ENCODE measurements at places on chromosomes 7 and 10.

DNA sequence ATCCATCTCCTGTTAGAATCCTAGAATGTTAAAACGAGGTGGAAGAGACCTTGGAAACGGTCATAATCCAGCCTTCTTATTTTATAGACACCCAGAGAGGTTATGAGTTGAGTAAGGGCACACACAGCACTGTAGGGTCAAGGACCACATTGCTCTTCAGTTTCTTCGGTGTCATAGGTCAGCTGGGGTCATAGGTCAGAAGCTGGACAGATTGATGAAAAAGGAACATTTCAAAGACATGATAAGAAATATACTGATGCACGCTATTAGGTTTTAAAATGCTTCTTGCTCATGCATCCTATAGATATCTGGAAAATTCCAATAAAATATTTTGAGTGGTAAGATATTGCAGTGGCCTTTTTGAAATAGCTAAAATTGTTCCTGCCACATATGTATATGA is 60.0 kb upstream of the BMS1 start:
- no peak for DNase-seq

DNA sequence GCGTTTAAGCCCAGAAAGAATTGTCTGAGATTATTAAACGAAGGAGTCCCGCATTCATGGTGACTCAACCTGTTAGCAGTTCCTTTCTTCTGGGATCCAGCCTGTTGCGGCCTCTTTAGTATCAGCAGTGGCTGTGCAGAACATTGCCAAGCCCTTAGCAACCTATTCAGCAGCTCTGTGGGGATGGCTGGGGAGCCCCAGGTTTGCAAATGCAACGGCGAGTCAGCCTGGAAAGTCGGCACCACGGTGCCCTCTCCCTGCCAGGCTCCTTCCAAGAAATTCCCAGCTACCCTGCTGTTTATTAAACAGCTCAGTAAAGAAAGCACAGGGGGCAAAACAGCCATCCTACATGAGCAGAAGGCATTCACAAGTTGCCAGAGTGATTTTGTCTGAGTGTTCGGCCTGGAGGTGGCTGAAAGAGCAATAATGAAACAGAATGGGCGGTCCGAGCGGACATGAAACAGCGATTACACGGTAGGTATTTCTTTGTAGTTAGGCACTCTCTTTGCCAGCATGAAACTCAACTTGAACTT is 198.3 kb downstream of the BAMBI start:
- no peak for DNase-seq

DNA sequence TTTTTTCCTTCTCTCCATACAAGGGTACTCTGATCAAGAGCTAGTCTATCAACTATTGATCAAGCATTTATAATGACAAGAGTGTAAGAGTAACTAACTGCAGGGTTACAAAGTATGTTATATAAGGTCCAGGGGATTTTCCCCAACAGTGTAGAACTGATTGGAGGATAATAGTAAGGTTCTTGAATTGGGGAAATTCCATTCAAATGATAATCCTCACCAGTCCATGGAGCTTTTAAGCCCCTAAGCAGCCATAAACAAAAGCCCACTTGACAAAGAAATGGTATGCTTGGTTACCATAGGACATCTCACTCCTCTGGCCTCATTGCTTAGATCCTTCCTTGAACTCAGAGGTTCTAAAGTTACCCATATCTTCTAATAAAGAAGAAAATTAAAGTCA is 8.2 kb downstream of the YME1L1 start:
- DNase-seq = no peak

DNA sequence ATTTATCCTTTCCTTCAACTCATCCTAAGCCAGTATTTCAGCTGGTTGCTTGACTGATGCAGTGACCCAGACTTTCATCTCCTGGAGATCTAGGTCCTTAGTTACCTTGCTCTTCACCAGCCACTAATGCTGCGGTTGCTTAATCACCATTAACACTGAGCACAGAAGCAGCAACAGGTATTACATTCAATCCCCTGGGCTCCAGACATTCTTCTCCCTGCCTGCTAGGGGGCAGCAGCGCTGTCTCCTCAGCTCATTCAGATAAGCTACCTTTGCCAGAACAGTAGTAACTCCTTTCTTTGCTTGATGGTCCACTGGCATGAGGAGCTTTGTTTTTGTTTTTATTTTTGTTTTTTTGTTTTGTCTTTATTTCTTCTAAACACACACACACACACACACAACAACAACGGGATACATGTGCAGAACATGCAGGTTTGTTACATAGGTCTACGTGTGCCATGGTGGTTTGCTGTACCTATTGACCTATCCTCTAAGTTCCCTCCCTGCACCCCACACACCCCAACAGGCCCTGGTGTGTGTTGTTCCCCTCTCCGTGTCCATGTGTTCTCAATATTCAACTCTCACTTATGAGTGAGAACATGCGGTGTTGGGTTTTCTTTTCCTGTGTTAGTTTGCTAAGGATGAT is 1043.2 kb upstream of the C7orf33 start:
- DNase-seq = no peak

- DNase-seq = no peak
Observed at GRCh38 chr7:151451156-151451555, 11.2 kb upstream of the CRYGN start.

DNA sequence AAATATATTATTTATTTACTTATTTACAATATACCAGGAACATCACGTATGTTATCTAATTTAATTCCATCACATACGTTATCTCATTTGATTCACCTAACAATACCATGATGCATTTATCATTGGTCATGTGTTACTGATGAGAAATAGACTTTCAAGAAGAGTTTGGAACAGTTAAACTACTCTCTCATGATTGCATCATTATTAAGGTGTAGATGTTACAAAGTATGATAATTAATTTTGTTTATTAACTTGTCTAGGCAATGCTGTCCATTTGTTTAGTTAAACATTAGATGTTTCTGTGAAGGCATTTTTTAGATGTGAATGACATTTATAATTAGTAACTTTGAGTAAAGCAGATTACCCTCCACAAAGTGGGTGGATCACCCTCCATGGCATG is 32.0 kb upstream of the PCDH15 start:
- DNase-seq = no peak

GRCh38 chr10:116733566-116733965 is 8.8 kb downstream of the HSPA12A start:
- no peak for DNase-seq

DNA sequence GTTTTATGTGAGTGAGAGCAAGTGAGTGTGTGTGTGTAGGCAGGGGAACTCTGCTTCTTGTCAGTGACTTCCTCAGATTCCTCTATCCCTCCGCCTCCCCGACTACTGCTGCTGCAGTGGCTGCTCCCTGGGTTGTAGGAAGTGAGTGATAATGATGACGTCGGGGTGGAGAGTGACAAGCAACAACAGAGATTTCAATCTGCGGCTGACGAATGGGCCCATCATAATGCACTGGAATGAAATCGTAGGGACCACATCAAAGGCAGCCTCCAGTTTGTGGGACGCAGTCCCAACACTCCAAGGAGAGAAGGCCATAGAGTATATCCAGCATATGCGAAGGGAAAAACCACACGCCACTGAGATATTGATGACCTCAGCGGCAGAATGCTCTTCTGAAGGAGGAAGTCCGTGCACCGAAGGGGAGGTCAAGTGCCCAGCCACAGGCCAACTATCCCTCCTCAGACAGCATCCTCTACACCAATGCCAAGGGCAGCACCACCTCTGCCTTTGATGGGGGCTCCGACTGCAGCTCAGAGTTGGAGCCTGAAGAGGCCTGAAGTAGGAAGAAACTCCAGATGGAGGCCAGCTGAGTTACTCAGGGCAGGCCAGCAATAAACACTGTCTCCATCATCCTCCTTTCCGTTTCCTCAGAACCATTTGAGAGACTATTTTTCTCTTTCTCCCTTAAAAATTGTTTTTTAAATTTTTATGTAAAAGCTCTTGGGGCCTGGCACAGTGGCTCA is 11.3 kb upstream of the STMP1 start:
- no peak for DNase-seq

DNA sequence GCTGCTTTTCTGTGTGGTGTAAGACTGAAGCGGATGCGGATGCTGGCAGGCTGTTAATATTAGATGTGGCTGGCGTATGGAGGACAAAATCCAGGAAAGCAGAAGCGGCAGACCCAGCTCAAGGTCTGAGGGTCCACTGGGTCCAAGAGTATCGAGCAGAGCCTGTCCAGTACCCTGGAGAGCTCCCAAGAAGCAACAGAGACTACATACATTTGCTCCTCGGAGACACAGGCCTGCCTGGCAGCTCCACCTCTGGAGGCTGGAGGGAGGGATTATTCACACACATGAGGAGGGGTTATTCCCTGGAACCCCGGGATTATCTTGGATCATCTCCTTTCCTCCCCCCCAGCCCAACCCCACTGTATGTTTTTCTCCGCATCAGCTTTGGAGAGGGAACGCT is 31.3 kb upstream of the LOXL4 start:
- DNase-seq = no peak

DNA sequence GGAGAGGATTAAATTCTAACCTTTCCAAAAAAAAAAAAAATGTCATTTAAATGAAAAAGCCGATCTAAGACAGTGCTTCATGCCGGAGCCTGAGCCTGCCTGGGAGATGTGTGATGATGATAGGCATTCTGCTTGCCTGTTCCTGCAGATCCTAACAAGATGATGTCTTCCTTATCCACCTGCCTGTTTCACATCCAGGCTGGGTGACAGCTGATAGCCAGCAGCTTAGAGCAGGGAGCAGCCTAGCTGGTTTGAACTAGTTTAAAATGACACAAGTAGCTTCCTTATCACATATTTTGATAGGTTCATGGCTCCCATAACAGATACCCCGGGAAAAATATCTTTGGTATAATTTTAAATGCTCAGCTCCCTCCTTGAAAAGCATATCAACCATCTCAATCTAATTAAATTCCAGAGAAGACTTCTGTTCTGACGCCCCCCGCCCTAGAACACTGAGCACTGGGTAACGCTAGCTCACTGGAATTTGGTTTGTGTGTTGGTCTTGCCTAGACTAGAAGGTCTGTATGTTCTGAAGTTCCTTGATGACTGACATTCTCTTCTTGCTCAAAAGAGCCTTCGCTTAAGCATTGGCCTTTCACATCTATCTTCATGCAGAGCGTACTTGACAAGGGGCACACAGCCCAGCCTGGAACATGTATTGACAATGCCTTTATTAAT is 96.9 kb upstream of the FGFR2 start:
- DNase-seq = no peak

DNA sequence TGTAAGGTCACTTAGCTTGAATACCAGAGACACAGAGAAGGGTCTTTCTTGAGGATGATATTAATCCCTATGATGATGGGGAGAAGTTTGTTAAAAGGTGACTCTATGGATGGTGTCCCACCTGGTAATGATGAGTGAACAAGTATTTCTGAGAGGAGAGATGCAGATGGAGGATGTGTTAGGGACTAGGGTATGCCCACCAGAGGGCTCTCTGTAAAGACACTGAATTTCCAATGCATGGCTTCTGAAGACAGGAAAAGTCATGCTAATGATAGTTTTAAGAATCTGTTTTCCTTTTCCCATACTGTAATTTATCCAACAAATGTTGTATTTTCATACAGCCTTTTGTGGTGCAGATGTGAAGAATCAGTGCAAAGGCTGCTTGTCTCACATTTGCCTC is 1250.9 kb upstream of the CELF2 start:
- no peak for DNase-seq

DNA sequence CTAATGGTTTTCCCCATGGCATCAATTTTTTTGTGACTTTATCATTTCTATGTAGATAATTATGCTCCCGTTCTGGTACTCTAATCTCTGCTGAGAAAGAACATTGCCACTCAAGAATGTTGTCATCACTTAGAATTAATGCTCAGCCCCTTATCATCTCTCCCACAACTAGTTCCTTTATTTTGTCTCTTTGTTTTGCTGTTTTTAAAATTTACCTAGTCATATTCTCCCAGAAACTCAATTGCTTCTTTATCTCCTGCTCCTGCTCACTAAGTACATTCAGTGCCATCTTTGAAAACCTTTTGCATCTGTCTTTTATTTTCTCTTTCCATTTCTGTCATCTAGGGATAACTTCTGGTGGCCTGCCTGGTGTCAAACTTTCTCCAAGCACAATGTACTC is 324.9 kb upstream of the MTPN start:
- DNase-seq = no peak

GRCh38 chr10:48224979-48225560 is 49.4 kb downstream of the FRMPD2 start:
- DNase-seq = no peak

- DNase-seq = no peak
Observed at GRCh38 chr7:98235901-98236300, 16.1 kb downstream of the TECPR1 start.

GRCh38 chr7:154905146-154905545 is 97.8 kb downstream of the PAXIP1 start:
- no peak for DNase-seq

DNA sequence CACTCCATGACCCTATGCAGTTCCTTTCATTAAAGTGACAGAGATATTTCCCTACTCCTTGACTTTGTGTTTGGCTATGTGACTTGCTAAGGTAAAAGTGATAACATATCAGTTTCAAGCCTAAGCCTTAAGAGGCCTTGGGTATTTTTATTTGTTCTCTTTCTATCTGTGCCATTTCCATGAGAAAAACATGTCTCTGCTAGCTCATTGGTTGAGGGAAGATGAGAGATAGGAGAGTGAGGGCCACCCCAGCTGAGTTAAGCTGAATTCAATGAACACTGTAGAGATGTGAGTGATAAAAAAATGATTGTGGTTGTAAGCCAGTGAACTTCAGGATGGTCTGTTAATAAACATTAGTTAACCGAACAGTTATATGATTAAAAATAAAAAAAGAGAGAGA is 13.4 kb downstream of the TASOR2 start:
- no peak for DNase-seq

DNA sequence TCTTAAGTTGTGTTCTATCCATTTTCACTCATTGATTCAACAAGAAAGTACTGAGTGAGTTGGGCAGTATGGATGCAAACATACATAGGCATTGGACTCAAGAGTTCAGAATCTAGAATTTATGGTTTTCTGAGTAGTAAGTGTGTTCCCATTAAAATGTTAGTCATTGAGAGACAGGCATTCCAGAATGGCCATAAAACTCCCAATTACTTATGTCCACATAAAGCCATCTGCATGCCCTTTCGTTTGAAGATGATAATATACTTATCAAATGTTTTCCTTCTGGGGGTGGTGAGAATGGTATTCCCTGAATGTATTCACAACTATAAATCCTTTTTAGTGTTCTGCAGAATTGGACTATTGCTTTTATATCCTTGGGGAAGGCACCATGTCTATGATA is 131.6 kb downstream of the CD36 start:
- DNase-seq = no peak

DNA sequence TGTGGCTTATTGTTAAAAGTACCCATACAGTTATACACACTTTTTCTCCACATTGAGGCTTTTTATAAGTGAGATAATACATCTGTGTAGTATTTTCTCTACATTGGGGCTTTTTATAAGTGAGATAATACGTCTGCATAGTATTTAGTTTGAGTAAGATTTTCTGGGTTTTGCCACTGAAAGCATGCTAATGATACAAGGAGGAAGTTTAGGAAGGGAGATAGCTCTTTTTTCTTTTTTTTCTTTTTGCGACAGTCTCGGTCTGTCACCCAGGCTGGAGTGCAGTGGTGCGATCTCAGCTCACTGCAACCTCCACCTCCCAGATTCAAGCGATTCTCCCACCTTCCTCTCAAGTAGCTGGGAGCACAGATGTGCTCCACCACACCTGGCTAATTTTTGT is 13.3 kb downstream of the FAM107B start:
- DNase-seq = no peak

GRCh38 chr7:80764132-80764531 is 125.7 kb downstream of the CD36 start:
- no peak for DNase-seq
